ENCODE measurements at places on chromosomes 2 and 18. TPM values are rescaled to one million over a fixed set of nuclear protein-coding genes. Genes with fewer than 3 reads are reported as not detected.

The POU3F3 gene
- total RNA-seq, result 0.10 TPM

The METTL8 gene
- 17.9 TPM for total RNA-seq

DNA sequence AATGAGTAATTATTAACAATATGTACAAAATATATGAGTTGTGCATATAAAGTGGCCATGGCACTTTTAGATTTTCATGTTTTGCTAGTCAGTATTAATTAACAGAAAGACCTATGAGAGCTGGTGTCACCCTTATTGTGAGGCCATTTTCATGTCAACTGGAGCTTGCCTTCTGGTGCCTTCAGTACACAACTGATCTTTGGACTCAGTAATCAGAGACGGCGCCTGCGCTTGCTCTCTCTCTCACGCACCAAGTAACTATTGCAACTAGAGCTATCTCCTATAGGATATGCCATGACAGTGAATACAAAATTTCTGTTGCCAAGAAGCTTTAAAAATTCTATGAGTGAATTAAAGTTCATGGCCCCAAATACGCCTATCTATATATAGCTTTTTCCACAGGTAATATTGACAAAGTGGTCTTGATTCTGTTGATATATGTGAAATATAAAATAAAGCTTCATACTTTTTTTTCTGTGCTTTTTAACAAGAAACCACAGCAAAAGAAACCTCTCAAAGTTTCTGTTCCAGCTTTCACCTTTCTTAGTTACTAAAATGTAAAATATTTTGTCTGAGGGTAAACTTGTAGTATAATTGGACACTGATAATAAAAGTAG is 2.9 kb downstream of the SERTAD2 start:
- DNase-seq, result no peak

The CTAGE1 gene
- not detected for total RNA-seq

- DNase-seq, result no peak
Measured at GRCh38 chr2:95007822-95008221, 17.7 kb upstream of the MAL start.

GRCh38 chr2:134674687-134675086 is 44.1 kb downstream of the TMEM163 start:
- no peak for DNase-seq

The PLEKHA3 gene
- 38.9 TPM for total RNA-seq

DNA sequence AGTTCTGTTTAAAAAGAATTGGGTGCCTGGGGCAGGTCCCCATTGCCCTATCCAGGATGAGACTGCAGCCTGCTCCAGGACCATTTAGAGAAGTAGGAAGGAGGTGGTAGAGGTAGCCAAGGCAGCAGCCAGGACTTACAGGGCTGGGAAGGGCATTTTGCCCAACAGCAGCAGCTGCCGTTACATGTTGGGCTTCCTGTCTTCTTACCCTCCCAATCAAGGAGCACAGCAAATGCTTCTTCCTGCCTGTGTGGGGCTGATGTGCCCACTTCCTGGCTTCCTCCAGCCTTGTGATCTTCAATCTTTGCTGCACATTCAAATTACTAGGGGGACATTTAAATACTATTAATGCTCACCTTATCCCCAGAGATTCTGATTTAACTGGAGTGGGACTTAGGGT is 112.0 kb downstream of the QPCT start:
- DNase-seq, result no peak

DNA sequence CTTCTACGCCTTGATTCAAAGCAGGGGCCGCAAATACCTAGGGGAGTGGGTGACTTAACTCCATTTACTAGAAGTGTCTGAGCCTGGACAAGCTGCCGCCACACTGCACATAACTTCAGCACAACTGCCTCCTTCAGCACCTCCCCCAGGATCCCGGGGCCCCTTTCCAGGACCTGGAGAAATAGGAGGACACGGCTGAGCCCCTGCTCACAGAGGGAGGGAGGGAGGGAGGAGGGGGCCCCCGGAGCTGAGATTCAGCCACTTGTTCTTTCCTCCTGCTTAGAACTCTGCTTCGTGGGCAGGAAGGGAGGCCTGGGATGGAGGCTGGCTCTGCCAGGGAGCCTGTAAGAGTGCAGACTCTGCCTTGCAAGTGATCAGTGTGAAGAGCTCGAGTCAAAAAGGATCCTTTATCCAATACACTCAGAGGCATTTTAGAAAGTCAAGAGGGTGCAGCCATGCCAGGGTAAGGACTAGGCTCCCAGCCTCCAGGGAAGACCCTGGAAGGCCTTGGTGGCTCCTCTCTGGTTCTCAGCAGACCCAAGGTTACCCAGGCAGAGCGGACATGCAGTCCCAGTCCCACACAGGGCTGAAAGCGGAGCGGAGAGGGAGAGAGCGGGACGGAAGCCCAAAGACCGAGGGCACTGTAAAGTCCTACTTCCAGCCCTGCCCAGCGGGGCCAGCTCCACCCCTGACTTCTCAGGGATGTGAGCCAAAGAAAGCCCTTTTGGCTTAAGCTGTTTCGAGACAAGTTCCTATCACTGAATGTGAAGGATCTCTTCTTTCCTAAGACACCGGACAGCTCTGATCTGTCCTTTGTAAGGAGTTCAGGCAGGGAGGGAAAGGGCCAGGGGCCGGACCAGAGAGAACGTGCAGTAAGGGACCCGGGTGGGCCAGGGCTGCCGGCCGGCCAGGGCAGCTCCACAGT is 8.6 kb upstream of the ARMC9 start:
- peak; percentile 65 for DNase-seq

The MTLN gene
- 45.5 TPM for total RNA-seq

DNA sequence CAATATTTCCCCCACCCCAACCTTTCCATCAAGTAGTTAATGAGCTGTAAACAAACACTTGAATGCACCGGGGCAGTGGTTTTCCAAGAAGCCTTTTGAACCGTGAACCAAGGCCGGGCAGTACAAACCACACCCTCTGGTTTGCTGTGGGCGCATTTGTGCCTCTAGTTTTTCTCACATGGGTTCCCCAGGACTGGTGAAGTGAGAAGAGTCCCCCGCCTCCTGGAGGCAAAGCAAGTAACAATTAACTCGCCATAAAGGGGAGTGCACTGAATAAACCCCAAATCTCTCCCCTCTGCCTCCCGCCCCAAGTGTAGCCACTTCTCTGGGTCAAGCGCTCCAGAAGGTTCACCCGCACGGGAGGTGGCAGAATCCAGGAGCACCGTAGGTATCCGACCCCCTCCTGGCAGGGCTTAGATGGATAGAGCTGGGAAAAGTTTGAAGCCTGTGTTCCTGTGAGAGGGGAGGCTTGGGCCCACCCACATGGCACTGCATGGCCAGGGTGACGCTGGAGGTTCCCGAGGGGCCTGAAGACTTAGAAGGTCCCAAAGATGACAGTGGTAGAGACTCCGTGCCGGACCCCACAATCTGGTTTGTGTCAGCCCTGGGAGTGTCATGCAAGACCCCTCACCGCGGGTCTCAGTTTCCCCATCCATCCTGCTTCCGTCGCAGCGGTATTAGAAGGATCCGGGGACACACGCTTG is 182.2 kb downstream of the SMAD2 start:
- DNase-seq, result no peak

The GCKR gene
- total RNA-seq, result 5.1 TPM

DNA sequence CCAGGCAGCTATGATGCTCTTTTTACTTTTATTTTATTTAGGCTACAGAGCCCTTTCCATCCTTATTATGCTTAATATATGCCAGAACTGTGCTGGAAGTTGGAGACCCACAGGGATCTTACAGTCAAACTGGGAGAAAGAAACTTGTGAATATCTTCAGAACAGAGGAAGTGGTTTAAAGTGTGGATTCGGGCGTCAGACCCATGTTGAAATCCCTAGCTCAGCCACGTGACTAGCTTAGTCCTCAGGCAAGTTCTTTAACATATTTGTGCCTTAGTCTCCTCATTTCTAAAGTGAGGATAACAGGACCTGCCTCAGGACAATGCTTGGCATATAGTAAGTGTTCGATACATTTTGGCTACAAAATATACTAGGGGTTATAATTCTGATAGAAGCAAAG is 59.1 kb downstream of the MAP3K20 start:
- no peak for DNase-seq

DNA sequence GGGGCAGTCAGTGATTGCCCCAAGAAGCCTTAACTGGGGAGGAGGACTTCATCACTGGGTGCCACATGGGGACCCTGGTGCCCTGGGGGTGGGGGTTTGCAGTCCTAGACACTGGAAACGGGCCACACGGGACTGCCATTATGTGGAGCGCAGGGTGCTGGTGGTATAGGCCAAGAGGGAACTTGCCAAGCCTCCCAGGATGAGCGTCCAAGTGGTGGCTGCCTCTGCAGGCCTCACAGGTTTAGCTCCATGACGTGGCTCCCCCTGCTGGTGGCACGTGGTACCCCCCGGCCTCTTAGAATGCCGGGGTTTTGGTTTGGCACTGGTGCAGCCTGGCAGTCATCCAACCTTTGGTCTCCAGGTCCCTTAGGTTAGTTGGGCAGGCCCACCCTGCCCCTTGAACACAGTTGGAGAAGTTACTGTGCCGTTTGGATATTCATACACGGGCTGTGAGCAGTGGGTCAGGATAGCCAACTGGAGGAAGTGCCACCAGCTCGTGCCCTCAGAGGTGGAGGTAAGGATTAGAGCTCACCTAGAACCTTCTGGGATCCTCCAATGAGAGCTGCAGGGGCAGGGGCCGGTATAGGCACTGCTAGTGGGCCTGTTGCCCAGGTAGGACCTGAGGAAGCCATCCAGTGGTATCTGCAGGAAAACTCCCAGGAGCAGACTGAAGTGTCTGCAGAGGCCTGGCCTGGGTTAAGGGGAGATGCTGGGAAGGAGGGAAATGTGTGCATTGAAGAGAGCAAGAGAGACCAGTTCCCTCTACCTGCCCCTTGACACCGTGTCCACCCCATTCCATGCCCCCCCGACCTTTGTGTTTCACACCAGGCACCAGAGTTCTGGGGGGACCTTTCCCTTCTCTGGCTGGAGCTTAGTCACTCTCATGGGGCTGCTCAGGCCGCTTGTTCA is 5.7 kb downstream of the PTMA start:
- DNase-seq, result peak; percentile 80

The VSNL1 gene
- 0.60 TPM for total RNA-seq

The TTN gene
- total RNA-seq, result 2.2 TPM

- DNase-seq, result no peak
Measured at GRCh38 chr2:191512216-191512835, 165.6 kb upstream of the NABP1 start.

DNA sequence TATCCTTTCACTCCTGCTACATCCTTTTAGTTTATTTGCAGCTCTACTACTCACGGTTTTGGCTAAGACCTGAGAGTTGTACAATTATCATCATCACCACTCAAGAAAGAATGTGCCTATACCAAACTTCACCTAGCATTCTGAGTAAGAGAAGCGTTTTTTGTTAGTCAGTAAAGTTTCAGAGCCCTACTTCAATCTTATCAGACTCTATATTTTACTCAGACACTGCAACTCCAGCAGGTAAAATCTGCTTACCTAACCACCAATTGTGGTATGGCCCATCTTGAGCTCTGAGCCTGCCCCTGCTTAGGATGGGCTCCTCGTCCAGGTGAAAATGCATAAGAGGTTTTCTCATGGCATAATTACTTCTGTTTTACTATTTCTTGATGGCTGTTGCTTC is 37.1 kb downstream of the ICOS start:
- DNase-seq, result no peak

DNA sequence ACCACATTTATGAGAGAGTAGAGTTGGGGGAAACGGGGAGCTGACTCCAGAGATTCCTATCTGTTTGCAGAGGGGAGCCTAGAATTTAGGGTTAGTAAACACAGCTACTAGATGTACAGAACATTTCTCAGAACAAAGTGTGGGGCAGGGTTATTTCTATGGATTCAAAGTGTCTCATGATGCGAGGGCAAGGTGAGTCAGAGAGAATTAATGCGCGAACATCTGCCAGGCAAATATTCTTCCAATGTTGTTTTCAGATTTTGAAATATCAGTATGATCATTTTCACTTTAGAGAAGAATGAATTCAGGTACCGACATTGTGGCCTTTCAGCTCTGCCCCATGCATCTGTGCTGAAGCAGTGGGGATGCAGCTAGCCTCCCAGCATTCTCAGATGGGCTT is 2.0 kb upstream of the DSEL start:
- DNase-seq, result no peak

The ERBB4 gene
- total RNA-seq, result 1.3 TPM

GRCh38 chr2:40034198-40034597 is 255.1 kb upstream of the THUMPD2 start:
- DNase-seq, result no peak

The RNF125 gene
- total RNA-seq, result 1.9 TPM

The FABP1 gene
- 1.9 TPM for total RNA-seq

The DLGAP1 gene
- 3.6 TPM for total RNA-seq

The LIMS1 gene
- total RNA-seq, result 52.4 TPM

DNA sequence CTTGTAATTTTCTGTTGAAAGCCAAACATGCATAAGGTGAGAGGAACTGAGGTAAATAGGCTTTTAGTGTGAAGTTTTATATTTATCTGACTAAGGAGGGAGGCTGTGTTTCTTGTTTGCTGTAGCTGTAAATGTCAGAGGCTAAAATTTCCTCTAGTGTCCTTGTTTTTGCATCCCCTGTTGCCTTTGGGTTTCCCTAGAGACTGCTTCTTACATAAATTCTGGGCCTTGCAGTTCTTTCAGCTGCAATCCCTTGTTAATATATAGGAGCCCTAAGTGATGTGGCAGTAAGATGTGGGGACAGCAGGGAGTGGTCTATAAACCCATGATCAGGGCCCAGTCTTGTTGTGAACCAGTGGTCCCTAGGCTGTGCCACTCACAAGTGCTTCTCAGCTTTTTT is 7.5 kb upstream of the IMP4 start:
- no peak for DNase-seq

DNA sequence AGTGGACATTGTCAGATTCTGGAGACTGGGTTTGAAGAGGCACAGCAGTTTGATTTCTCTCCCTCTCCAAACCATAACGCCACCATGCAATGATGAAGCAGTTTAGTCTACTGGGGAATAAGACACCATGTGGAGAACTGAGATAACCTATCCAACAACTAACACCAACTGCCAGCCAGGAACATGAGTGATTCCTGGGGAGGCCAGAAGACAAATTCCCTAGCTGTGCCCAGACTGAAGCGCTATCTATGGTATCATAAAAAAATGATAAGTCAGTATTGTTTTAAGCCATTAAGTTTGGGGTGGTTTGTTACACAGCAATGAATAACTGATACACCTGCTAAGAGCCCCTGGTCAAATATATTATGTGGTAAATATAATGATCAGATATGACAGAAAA is 129.3 kb downstream of the EXOC6B start:
- no peak for DNase-seq

DNA sequence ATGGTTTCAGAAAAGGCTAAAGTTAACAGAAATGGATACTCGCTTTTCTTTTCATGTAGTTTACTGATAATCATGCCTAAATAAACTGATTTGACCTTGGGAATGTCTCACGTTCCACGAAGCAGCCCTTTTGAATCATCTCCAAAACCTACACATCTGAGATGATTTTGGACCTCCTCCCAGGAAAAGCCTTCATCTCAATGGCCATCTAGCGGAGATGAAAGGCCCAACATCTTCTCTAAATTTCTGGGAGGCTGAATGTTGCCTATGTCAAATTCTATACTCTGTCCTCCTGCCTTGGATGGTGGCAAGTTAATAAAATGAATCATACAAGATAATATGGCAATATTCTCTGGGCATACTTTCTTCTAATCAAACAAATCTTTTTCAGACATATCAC is 448.5 kb downstream of the ZEB2 start:
- no peak for DNase-seq

DNA sequence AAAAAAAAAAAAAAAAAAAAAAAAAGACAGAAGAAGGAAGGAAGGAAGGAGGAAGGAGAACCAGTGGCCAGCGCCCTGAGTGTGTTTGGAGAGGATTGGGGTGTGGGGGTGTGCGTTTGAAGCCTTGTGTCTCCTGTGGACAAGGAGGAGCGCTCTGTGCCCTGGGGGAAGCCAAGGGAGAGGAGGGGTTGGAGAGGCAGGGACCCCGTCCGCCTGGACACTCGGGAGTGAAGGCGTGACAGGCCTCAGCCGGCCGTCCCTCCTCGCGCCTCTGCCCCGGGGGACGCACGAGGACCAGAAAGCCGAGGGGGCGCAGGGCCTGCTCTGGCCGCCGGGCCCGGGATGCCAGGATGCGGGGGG is 44.9 kb downstream of the SERTAD2 start:
- DNase-seq, result no peak
